ENCODE measurements at places on chromosomes 1 and 21.

DNA sequence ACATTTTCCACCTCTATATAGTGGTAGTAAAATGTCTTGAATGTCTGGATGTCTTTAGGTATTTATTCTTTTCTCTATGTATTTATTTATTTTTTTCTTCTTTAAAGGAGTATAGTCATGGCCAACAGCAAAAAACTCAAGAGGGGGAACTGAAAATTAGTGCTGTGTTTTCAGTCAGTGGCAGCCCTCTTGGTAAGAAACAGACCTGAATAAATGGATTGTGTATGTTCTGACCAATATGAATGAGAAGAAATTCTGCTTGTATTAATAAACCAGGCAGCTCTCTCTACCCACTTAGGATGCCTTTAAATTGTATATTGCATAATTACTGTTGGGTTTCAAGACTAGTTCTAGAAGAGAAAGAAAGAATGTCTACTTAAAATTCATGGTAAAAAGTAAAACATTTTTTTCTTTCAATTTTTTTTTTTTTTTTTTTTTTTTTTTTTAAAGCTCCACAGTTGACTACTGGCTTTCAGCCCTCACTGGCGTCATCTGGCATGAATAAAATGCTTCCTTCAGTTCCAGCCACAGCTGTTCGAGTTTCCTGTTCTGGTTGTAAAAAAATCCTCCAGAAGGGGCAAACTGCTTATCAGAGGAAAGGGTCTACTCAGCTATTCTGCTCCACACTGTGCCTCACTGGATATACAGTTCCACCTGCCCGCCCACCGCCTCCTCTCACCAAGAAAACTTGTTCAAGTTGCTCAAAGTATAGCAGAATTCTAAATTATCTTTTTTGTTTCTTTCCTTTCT, 101.6 kb downstream of the ZMYM4 start:
- no peak for DNase-seq

GRCh38 chr1:48084826-48085225, 87.6 kb upstream of the TRABD2B start:
- DNase-seq, result no peak

DNA sequence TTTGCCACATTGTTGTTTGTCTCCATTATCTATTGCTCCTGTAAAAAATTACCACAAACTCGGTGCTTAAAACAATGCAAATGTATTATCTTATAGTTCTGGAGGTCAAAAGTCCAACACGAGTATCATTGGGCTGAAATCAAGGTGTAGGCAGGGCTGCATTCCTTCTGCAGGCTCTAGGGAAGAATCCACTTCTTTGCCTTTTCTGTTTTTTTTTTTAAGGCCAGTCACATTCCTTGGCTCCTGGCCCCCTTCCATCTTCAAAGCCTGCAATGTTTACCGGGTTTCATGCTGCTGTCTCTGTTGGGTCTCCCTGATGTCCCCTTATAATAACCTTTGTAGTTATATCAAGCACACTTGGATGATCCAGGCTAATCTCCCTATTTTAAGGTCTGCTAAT, 212.7 kb downstream of the PTBP2 start:
- DNase-seq, result no peak

GRCh38 chr1:67496329-67496728, 66.1 kb upstream of the SERBP1 start:
- DNase-seq, result no peak

DNA sequence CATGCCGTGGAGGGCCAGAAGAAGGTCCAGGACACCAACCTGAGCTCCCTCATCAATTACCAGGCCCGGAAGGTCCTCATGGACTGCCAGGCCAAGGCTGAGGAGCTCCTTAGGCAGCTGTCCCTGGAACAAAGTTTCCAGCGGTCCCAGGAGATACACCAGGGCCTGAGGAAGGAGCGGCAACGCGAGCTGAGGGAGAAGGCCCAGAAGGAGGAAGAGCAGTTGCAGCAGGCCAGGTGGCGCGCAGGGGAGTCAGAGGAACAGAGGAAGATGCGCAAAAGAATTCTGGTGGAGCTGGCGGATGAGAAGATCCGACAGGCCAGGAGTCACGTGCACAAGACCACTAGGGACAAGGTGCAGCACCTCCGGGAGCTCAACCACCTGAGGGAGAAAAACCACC, 1.5 kb downstream of the CCDC185 start:
- DNase-seq, result no peak

DNA sequence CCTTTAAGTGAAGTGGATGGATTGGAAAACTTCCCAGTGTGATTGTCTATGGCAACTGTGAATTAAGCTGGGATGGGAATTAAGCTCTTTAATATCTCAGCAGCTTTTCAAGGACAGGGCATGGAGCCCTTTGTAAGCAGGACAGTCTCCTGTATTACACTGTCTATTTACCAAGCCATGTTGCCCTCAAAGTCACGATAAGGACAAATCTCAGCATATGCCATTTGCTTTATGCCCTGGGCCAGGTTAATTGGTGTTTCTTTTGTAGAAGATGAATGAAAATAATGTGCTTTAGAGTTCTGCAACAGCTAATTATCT, 17.6 kb downstream of the UTP25 start:
- no peak for DNase-seq

GRCh38 chr21:14356746-14357145, 26.2 kb downstream of the HSPA13 start:
- no peak for DNase-seq

DNA sequence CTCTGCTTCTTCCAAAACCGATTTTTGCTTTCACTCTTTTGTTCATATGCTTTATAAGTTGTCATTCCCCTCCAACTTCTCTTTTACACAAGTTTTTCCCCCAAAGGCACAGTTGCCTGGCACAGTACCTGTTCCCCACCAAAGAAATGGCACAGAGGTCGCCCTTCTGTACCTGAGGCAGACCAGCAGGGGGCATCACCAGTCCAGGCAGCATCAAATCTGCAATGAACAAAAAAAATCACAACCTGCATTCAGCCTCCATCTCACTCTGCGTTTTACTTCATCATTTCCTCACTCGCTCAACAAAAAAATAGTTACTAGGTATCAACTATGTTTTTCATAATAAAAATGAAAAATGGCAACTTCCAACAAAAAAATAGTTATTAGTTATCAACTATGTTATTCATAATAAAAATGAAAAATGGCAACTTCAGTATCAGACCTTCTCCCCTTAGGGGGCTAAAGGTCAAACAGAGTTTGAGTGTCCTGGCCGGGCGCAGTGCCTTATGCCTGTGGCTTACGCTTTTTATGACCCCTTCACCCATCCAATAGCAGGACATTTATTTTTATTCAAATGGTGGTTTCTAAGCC, 4.1 kb downstream of the EIF2D start:
- DNase-seq, result peak; percentile 42

DNA sequence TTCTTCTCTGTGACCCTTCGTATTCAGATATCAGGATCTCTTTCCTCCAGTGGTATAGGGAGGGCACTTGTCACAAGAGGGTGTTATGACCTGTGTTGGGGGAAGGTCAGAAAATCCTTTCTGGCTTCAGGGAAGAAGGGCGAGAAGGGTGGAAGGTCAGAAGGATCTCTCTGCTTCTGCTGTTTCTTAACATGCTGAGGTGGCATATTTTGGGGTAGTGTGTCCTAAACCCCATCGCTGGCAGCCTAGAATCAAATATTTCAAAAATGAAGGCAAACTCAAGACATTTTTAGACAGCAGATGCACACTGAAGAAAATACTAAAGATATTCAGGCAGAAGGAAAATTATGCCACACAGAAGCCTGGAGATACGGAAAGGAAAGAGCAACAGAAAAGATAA, 207.6 kb downstream of the TM2D1 start:
- no peak for DNase-seq

GRCh38 chr1:71196685-71197084, 115.8 kb upstream of the ZRANB2 start:
- DNase-seq, result no peak
